ENCODE measurements at places on chromosomes 12 and 14. TPM values are rescaled to one million over a fixed set of nuclear protein-coding genes. Genes with fewer than 3 reads are reported as not detected.

ADAM21 gene
- 0.36 TPM for total RNA-seq

GRCh38 chr14:94079891-94080620 is 946 bp downstream of the DDX24 start:
- peak overlapping the region; percentile 70 for H3K27ac ChIP-seq
- DNase-seq: peak; percentile 42
- H3K4me1 ChIP-seq: peaks cover 6% of the 10 kb centered on the region
- H3K36me3 ChIP-seq: peaks cover 15% of the 10 kb centered on the region
- H3K4me3 ChIP-seq: peak overlapping the region; percentile 84

- DNase-seq: peak; percentile 77
- no peaks in the 10 kb centered on the region for H3K27me3 ChIP-seq
- no peak overlapping the region for H3K4me3 ChIP-seq
- peak overlapping the region; percentile 37 for H3K27ac ChIP-seq
- H3K4me1 ChIP-seq: peaks cover 3% of the 10 kb centered on the region
Measured at GRCh38 chr12:50862316-50862715, 19.6 kb downstream of the TMPRSS12 start.

DNA sequence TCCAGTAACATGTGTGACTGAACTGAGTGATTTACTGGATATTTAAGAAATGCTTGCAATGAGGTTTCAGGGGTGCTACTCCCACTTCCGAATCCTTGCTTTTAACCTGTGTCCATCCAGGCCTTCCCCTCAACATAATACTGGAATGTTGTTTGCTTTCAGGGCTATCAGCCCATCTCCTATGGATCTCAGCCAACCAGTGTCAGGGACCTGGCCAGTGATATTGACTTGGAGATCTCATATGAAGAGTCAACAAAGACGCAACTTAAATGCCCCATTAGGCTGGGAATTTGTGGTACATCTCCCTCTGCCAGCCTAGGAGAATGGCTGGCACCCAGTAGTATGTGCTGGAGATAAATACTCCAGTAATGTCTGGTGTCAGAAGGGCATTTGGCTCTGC is 889 bp upstream of the IFT43 start:
- H3K27me3 ChIP-seq: no peaks in the 10 kb centered on the region
- DNase-seq: no peak
- no peak overlapping the region for H3K27ac ChIP-seq
- H3K36me3 ChIP-seq: peaks cover 6% of the 10 kb centered on the region
- H3K4me1 ChIP-seq: peaks cover 7% of the 10 kb centered on the region
- H3K4me3 ChIP-seq: no peak overlapping the region

DNA sequence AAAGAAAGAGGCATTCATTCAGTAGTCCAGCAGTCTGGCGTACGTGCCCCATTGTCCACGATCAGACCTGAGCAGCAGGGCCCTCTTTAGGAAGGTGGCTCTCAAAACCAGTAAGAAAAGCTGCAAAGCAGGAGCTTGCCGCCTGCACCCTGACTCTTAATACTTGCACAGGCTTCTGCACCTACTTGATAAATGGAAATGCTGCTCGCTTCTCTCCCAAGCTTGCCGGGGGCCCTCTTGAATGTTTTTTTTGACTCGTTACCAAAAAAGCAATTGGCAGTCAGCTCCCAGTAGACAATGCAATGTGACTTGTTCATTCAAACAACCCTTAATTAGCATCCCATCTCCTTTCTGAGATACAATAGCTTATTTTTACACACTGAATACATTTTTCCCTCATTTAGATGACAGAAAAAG is 27.2 kb upstream of the PTPRB start:
- no peaks in the 10 kb centered on the region for H3K27me3 ChIP-seq
- no peak for DNase-seq
- H3K27ac ChIP-seq: no peak overlapping the region

ZDHHC22 gene
- not detected for total RNA-seq

- no peaks in the 10 kb centered on the region for H3K27me3 ChIP-seq
- no peak overlapping the region for H3K27ac ChIP-seq
- H3K36me3 ChIP-seq: peaks cover 2% of the 10 kb centered on the region
- H3K4me1 ChIP-seq: no peaks in the 10 kb centered on the region
Measured at GRCh38 chr12:45789025-45789424, 59.5 kb downstream of the ARID2 start.

DNA sequence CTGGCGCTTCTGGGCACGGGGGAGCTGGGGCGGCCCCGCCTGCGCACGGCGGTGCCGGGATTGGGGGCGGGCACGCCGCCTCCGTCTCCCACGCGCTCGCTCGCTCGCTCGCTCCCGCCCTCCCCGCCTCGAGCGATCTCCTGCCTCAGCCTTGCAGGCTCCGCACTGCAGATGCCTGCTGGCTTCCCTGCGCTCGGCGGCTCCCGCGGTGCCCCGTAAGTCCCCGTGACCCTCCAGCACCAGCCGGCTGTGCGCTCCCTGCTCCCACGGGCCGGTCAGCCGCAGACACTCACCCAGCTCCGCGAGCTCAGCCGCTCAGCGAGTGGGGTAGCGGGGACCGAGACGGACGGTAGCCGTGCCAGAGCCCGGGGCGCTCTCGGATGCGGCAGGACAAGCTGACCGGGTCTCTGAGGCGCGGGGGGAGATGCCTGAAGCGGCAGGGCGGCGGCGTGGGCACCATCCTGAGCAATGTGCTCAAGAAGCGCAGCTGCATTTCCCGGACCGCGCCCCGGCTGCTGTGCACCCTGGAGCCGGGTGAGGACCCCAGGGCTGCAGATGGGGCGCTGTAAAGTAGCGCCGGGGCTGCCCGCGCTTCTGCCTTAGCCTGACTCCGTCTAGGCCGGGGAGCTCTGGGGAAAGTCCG is at the start of gene TBC1D30:
TSS of gene TBC1D30 (plus strand) at position 148 of the 643 bp plus-strand sequence. CDS start at position 381, 233 bp downstream.
- H3K4me1 ChIP-seq: no peaks in the 10 kb centered on the region
- H3K4me3 ChIP-seq: peak within 1 kb of the TSS; percentile 33
- peak; percentile 2 for DNase-seq
- H3K27ac ChIP-seq: no peak within 1 kb of the TSS

DNA sequence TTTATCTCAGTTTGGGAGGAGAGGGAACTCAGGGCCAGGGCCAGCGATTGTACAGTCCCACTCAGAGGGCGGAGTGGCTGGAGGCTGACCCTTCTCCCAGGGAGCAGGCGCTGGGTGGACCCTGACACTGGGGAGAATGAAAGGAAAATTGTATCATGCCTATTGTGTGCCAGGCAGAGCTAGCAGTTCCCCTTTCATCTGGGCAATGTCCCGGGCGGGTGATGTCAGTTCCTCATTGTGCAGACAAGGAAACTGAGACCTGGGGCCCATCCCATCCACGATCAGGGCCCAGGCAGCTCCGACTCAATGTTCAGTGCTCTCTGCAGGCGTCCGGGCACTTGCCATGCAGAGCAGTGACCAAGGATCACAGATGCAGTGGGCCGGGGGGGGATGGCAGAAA is 101.9 kb upstream of the RTL1 start:
- peaks cover 58% of the 10 kb centered on the region for H3K36me3 ChIP-seq
- no peak for DNase-seq
- H3K4me3 ChIP-seq: no peak overlapping the region
- peaks cover 27% of the 10 kb centered on the region for H3K4me1 ChIP-seq

- no peaks in the 10 kb centered on the region for H3K4me1 ChIP-seq
- no peaks in the 10 kb centered on the region for H3K36me3 ChIP-seq
- no peak overlapping the region for H3K4me3 ChIP-seq
- no peak overlapping the region for H3K27ac ChIP-seq
- no peaks in the 10 kb centered on the region for H3K27me3 ChIP-seq
Measured at GRCh38 chr14:32770422-32770821, 168.3 kb upstream of the NPAS3 start.

GRCh38 chr12:5622280-5622679 is 190.4 kb downstream of the NTF3 start:
- H3K27ac ChIP-seq: no peak overlapping the region
- DNase-seq: no peak
- no peaks in the 10 kb centered on the region for H3K36me3 ChIP-seq
- H3K27me3 ChIP-seq: peaks cover 45% of the 10 kb centered on the region
- no peak overlapping the region for H3K4me3 ChIP-seq
- H3K4me1 ChIP-seq: no peaks in the 10 kb centered on the region

PLEKHG7 gene
- total RNA-seq: under 0.01 TPM

- no peak within 1 kb of the TSS for H3K4me3 ChIP-seq
- no peak for DNase-seq
- H3K4me1 ChIP-seq: peaks cover 2% of the 10 kb centered on the region
Measured at GRCh38 chr12:53974084-53975063, at the start of gene HOTAIR. TSS of gene HOTAIR (minus strand) at chr12:53974954.

GRCh38 chr12:5479761-5480160 is 47.9 kb downstream of the NTF3 start:
- H3K4me1 ChIP-seq: peaks cover 30% of the 10 kb centered on the region
- peaks cover 12% of the 10 kb centered on the region for H3K36me3 ChIP-seq
- H3K27me3 ChIP-seq: no peaks in the 10 kb centered on the region
- H3K27ac ChIP-seq: peak overlapping the region; percentile 95

GRCh38 chr14:50801706-50802105 is 29.3 kb downstream of the NIN start:
- H3K27me3 ChIP-seq: no peaks in the 10 kb centered on the region
- peaks cover 2% of the 10 kb centered on the region for H3K36me3 ChIP-seq
- no peak overlapping the region for H3K4me3 ChIP-seq
- peak; percentile 73 for DNase-seq

DNA sequence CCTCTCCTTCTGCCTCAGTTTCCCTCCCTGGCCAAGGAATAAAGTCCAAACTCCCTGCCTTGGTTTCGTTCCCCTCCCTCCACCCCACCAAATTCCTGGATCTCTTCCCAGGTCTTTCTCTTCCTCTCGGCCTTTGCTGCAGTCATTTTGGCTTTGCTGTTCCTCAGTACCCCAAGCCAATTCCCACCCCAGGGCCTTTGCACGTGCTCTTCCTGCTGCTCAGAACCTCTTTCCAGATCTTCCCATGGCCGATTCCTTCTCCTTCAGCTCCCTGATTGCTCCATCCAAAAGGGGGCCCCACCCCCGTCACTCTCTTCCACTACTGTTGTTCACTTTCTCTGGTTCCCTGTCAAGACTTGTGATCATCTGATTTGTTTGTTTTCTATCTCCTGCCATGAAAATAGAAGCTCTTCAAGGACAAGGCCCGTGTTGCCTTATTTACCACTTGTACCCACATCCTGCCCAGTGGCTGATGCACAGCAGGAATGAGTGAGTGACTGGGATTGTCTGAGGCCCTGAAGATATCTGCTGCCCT is 3.1 kb downstream of the HNF1A start:
- no peak for DNase-seq
- H3K27ac ChIP-seq: no peak overlapping the region
- H3K27me3 ChIP-seq: peaks cover 13% of the 10 kb centered on the region

GPX2 gene
- total RNA-seq: not detected

ZNF605 gene
- 11.4 TPM for total RNA-seq

OTX2 gene
- not detected for total RNA-seq

GRCh38 chr14:50733494-50733893 is 65.4 kb upstream of the SAV1 start:
- no peaks in the 10 kb centered on the region for H3K27me3 ChIP-seq
- no peak for DNase-seq
- H3K4me3 ChIP-seq: no peak overlapping the region
- H3K27ac ChIP-seq: no peak overlapping the region
- peaks cover 34% of the 10 kb centered on the region for H3K36me3 ChIP-seq

LTBP2 gene
- 26.7 TPM for total RNA-seq

DNA sequence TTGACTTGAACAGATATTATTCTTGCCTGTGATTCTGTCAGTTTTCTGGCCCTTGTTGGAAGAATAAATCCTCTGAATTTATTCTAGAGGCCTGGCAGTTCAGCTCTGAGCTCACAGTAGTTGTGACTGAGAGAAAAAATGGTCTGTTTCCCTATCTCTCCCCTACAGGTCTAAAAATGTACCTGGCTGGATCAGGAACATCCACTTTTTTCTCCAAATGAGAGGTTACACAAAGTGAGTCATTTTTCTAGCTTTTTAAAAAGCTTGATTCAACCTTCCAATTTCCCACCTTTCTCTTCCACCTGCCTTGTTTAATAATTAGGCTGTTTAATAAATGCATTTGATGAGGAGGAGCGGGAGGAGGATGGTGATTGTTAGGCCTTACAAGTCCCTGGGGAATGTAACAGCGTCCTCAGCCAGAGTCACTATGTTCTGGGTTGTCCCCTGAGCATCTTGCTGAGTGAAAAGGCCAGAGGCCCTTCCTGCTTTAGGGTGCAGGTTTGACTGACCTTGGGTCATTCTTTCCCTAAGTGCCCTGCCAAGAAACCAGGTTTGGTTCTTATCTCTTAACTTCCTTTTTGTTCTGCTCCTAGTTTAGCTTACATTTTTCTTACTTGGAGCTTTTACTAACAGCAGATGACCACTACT is 91.7 kb upstream of the FUT8 start:
- H3K36me3 ChIP-seq: no peaks in the 10 kb centered on the region
- H3K4me1 ChIP-seq: no peaks in the 10 kb centered on the region
- no peak overlapping the region for H3K4me3 ChIP-seq
- DNase-seq: no peak
- no peak overlapping the region for H3K27ac ChIP-seq

- no peak overlapping the region for H3K27ac ChIP-seq
- no peaks in the 10 kb centered on the region for H3K4me1 ChIP-seq
- H3K27me3 ChIP-seq: no peaks in the 10 kb centered on the region
Measured at GRCh38 chr12:118537481-118537917, 161.1 kb downstream of the SUDS3 start.

GRCh38 chr14:69687606-69688298 is 76.4 kb downstream of the SUSD6 start:
- peaks cover 2% of the 10 kb centered on the region for H3K36me3 ChIP-seq
- peaks cover 13% of the 10 kb centered on the region for H3K4me1 ChIP-seq
- H3K4me3 ChIP-seq: no peak overlapping the region
- DNase-seq: no peak

- DNase-seq: no peak
- H3K27ac ChIP-seq: no peak overlapping the region
- no peaks in the 10 kb centered on the region for H3K36me3 ChIP-seq
Measured at GRCh38 chr14:37992499-37992898, 215.2 kb upstream of the SSTR1 start.

PMCH gene
- not detected for total RNA-seq

GRCh38 chr12:82099216-82099615 is 259.0 kb downstream of the CCDC59 start:
- no peak overlapping the region for H3K4me3 ChIP-seq
- no peak overlapping the region for H3K27ac ChIP-seq
- H3K27me3 ChIP-seq: no peaks in the 10 kb centered on the region
- DNase-seq: no peak
- no peaks in the 10 kb centered on the region for H3K36me3 ChIP-seq

RNASE3 gene
- total RNA-seq: not detected

DNA sequence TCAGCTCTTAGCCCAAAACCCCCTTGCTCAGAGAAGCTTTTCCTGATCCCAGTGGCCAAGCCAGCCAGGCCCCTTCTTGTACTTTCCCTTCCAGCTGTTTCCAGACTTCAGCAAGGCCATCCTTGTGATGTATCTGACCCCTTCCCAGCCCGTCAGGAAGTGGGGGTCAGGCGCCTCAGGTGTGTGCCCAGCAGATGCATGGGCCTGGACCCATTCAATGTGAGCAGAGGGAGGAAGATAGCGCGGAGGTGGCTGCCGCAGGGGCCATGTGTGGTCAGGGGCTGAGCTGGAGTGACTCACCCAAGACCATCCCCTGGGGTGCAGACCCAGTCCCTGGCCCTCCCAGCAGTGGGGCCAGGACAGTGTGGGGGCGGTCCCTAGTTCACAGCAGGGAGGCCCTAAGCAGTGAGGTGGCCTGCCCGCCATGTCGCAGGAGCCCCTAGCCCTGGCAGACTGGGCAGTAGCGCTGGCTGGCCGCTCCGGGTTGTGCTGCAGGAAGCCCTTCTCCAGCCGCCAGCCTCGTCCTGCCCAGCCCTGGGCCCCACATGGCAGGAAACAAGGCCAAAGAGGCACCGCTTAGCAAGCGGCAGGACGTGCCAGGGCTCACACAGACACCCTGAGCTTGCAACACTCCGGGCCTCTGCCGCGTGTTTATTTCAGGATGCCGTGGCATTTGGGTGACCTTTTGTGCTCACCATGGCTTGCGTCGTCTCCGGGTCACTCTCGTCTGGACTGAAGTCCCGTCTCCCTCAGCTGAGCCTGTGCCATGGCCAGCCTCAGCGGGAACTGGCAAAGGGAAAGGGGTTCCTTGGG is 12.0 kb downstream of the ADSS1 start:
- no peaks in the 10 kb centered on the region for H3K27me3 ChIP-seq
- DNase-seq: peak; percentile 68
- peak overlapping the region; percentile 58 for H3K27ac ChIP-seq
- peaks cover 15% of the 10 kb centered on the region for H3K4me1 ChIP-seq
- no peak overlapping the region for H3K4me3 ChIP-seq
- H3K36me3 ChIP-seq: peaks cover 5% of the 10 kb centered on the region

Measured in IMR-90 (cell line).